K562 (cell line): ENCODE measurements at places on chromosomes 13 and 19.

- H3K4me3 ChIP-seq, result no peak overlapping the region
- H3K4me1 ChIP-seq, result peaks cover 41% of the 10 kb centered on the region
- peak overlapping the region; percentile 16; the same call in 1 of the 3 replicates for H3K27ac ChIP-seq
- DNase-seq, result no peak
- H3K36me3 ChIP-seq, result no peaks in the 10 kb centered on the region
These were observed 12.5 kb downstream of the CRTC1 start for GRCh38 chr19:18696023-18696422.

GRCh38 chr13:105232006-105232405, 1303.5 kb downstream of the EFNB2 start:
- no peaks in the 10 kb centered on the region for H3K36me3 ChIP-seq
- no peaks in the 10 kb centered on the region for H3K27me3 ChIP-seq

- no peaks in the 10 kb centered on the region for H3K36me3 ChIP-seq
- no peak for DNase-seq
- no peak overlapping the region for H3K4me3 ChIP-seq
- H3K27me3 ChIP-seq, result no peaks in the 10 kb centered on the region
- H3K4me1 ChIP-seq, result peaks cover 4% of the 10 kb centered on the region; the same call in 2 of the 3 replicates
- H3K27ac ChIP-seq, result peak overlapping the region; percentile 49; the same call in 1 of the 3 replicates
These were observed 36.3 kb upstream of the FLT1 start for GRCh38 chr13:28531077-28531844.

DNA sequence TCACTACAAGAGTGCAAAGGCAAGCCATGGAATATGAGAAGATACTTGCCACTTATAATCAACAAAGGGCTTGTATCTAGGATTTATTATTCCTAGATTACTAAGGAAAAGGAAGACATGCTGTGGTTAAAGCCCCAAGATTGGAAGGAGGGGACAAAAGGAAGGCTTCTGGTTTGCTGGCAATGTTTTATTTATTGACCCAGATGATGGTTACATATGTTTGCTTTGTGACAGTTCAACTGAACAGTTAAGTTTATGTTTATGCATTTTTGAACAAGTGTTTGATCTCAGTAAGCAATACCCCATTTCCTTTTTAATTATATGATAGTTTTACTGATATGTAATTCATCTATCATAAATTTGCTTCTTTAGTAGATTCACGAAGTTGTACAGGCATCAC, 40.3 kb downstream of the CDADC1 start:
- no peaks in the 10 kb centered on the region for H3K36me3 ChIP-seq
- H3K4me3 ChIP-seq, result no peak overlapping the region
- no peaks in the 10 kb centered on the region for H3K27me3 ChIP-seq
- no peak for DNase-seq

DNA sequence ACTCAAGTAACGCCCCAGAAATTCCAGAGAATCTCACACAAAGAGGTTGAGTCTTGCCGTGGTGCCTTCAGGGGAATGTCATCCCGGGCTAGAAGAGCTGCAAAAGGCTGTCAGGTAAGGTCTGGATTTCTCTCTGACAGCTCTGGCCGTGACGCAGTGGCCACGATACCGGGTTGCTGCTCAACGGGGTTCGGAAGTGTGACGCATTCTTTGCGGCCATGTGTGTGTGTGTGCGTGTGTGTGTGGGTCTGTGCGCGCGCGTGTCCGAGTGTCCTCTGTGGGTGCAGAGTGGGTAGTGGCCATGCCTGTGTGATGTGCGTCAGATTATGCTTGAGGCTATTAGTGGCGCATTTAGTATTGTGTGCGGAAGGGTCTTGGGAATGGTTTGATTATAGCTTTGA, 306 bp downstream of the ZNF540 start:
- H3K4me1 ChIP-seq, result peaks cover 14% of the 10 kb centered on the region; the same call in 1 of the 2 replicates
- DNase-seq, result peak; percentile 28
- no peaks in the 10 kb centered on the region for H3K27me3 ChIP-seq
- no peaks in the 10 kb centered on the region for H3K36me3 ChIP-seq

- peak overlapping the region; percentile 100; the same call in 1 of the 3 replicates for H3K27ac ChIP-seq
- no peak overlapping the region; the same call in 1 of the 2 replicates for H3K4me3 ChIP-seq
- no peaks in the 10 kb centered on the region for H3K27me3 ChIP-seq
- DNase-seq, result no peak
These were observed 920 bp upstream of the TIMM13 start for GRCh38 chr19:2428321-2428690.

- H3K36me3 ChIP-seq, result no peaks in the 10 kb centered on the region
- H3K27ac ChIP-seq, result no peak overlapping the region
- DNase-seq, result no peak
- H3K27me3 ChIP-seq, result no peaks in the 10 kb centered on the region; the same call in 2 of the 3 replicates
- H3K4me3 ChIP-seq, result no peak overlapping the region
- H3K4me1 ChIP-seq, result no peaks in the 10 kb centered on the region
These were observed 45.0 kb downstream of the CBY2 start for GRCh38 chr13:45747071-45747470.

DNA sequence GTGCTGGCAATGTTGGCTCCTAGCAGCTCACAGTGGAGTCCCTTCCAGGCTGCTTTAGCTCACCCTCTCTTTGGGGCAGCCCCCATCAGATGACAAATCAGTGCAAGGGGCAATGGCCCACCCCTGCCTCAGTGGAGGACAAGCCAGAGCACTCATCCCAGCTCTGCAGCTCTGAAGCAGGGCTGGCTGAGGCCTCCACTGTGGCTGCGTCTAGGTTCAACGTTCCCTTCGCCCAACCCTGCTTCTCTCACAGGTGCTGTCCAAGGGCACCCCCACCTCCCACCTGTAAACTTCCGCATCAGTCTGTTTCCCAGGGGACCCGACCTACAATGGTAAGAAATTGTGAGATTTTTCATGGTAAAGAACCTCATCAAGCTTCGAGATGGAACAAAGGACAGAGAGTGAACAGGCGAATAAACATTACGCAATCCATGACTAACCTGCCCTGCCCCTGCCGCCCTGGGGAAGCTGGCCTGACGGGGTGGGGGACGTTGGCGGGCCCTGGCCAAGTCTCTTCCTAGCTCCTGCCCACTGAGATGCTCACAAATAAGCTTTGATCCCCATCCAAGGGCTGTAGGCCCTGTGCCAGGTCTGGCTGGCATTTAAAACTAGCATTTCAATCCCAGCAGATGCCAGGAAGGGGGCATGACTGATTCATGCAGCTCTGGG, 40.5 kb downstream of the DZIP1 start:
- no peaks in the 10 kb centered on the region for H3K4me1 ChIP-seq
- no peak overlapping the region for H3K4me3 ChIP-seq
- H3K36me3 ChIP-seq, result no peaks in the 10 kb centered on the region

GRCh38 chr19:2840794-2841791, at the start of gene ZNF555:
Gene ZNF555, plus strand, starts transcription at chr19:2841475. Its CDS starts 98 bp downstream, at chr19:2841573.
- peak within 1 kb of the TSS; percentile 96 for H3K27ac ChIP-seq
- peak; percentile 99 for DNase-seq
- H3K4me1 ChIP-seq, result peaks cover 24% of the 10 kb centered on the region
- H3K36me3 ChIP-seq, result no peaks in the 10 kb centered on the region
- H3K27me3 ChIP-seq, result no peaks in the 10 kb centered on the region
- H3K4me3 ChIP-seq, result peak within 1 kb of the TSS; percentile 83

GRCh38 chr19:2274931-2275535, 6.9 kb downstream of the PEAK3 start:
- H3K4me1 ChIP-seq, result peaks cover 73% of the 10 kb centered on the region
- H3K27ac ChIP-seq, result no peak overlapping the region
- H3K27me3 ChIP-seq, result no peaks in the 10 kb centered on the region
- DNase-seq, result peak; percentile 59

DNA sequence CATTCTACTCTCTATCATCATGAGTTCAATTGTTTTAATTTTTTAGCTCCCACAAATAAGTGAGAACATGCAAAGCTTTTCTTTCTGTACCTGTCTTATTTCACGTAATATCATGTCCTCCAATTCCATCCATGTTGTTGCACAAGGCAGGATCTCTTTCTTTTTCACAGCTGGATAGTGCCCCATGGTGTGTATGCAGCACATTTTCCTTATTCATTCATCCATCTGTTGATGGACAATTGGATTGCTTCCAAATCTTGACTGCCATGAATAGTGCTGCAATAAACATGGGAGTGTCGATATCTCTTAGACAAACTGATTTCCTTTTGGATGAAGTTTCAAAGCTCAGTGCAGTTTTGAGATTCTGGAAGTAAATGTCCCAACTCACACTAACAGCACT, 326.9 kb downstream of the FGF9 start:
- no peak overlapping the region for H3K4me3 ChIP-seq
- DNase-seq, result no peak
- no peak overlapping the region for H3K27ac ChIP-seq
- no peaks in the 10 kb centered on the region for H3K27me3 ChIP-seq
- no peaks in the 10 kb centered on the region for H3K36me3 ChIP-seq
- no peaks in the 10 kb centered on the region; the same call in 1 of the 2 replicates for H3K4me1 ChIP-seq

DNA sequence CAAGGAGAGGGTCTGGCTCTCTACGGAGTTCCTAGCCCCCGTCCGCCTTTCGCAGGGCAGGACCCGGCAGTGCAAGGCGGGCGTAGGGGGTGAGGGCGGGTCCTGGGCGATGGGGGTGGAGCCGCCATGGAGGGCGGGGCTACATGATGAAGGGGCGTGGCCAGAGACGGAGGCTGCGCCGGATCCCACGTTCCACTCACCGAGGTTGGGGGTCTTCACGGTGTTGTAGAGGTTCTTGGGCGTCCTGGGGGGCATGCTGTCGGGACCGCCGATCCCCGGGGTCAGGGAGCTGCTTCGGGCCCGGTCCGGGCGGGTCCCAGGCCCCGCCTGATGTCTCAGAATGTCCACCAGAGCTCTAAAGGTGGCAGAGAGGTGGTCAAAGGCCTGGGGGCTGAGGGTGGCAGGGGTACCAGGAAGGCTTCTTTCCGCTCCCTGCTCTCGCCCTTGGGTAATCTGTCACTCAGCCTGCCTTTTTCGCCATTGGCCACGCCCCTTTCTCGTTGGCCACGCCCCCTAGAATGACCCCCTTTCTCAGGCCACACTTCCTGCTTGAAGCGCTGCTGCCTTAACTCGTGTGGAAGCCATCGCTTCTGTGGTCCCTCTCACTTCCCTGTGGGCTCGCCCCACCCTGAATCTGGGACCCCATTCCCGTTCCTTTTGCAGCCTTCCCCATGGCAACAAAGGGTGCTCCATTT, 2.5 kb downstream of the SHISA7 start:
- DNase-seq, result peak; percentile 84
- H3K4me3 ChIP-seq, result peak overlapping the region; percentile 64
- peak overlapping the region; percentile 87 for H3K27ac ChIP-seq
- H3K36me3 ChIP-seq, result no peaks in the 10 kb centered on the region
- peaks cover 18% of the 10 kb centered on the region for H3K4me1 ChIP-seq

- no peaks in the 10 kb centered on the region for H3K36me3 ChIP-seq
- H3K27ac ChIP-seq, result no peak overlapping the region
- no peak for DNase-seq
- H3K4me3 ChIP-seq, result no peak overlapping the region
These were observed 6.2 kb downstream of the FOXO1 start for GRCh38 chr13:40660141-40660664.

DNA sequence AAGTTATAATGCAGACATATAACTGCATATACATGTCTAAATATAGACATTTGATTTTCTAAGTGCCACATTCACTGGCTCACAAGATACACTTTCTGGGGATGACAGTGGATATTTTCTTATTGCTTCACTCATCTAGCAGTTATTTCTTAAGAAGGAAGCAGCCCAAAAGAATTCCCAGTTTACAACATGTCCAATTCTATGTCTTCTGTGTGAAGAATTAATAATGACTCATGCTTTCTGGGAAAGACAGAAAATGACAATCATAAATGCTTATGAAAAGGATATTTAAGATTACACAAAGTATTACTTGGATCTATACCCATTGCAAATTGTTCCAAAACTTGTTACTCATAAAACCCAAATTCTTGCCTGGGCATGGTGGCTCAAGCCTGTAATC, 543.4 kb downstream of the SUCLA2 start:
- H3K4me3 ChIP-seq, result no peak overlapping the region
- H3K27ac ChIP-seq, result no peak overlapping the region
- no peak for DNase-seq
- H3K27me3 ChIP-seq, result no peaks in the 10 kb centered on the region

GRCh38 chr19:33132425-33132824, 511 bp downstream of the WDR88 start:
- H3K27me3 ChIP-seq, result no peaks in the 10 kb centered on the region; the same call in 1 of the 2 replicates
- peaks cover 15% of the 10 kb centered on the region for H3K4me1 ChIP-seq
- H3K27ac ChIP-seq, result no peak overlapping the region
- H3K36me3 ChIP-seq, result peaks cover 17% of the 10 kb centered on the region; the same call in 1 of the 3 replicates
- no peak for DNase-seq

GRCh38 chr13:97855570-97856303, 97.7 kb upstream of the IPO5 start:
- peak; percentile 63 for DNase-seq
- no peaks in the 10 kb centered on the region for H3K36me3 ChIP-seq
- no peaks in the 10 kb centered on the region for H3K4me1 ChIP-seq
- H3K4me3 ChIP-seq, result no peak overlapping the region

DNA sequence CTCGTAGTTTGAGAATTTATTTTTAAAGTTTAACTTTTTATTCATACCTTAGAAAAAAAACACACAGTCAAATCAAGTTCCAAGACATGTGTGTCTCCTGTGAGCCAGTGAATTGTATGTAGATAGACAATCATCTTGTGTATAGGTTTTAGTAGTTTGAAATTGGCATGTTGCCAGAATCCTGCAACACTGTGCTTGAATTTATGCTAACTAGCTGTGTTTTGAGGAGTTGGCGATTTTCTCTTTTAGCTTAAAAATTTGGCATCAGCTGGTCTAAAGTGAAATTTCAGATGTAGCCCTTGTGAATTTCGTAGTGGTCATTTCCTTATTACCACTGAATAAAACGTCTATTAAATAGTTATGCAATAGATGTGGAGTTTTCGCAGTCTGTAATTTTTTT, 213.2 kb downstream of the ATP8A2 start:
- no peaks in the 10 kb centered on the region for H3K36me3 ChIP-seq
- no peaks in the 10 kb centered on the region for H3K27me3 ChIP-seq
- H3K4me1 ChIP-seq, result no peaks in the 10 kb centered on the region
- no peak overlapping the region for H3K4me3 ChIP-seq
- no peak for DNase-seq

GRCh38 chr13:79678100-79678499, 197.1 kb downstream of the NDFIP2 start:
- H3K27ac ChIP-seq, result no peak overlapping the region
- no peaks in the 10 kb centered on the region for H3K27me3 ChIP-seq
- DNase-seq, result no peak
- H3K4me3 ChIP-seq, result no peak overlapping the region

DNA sequence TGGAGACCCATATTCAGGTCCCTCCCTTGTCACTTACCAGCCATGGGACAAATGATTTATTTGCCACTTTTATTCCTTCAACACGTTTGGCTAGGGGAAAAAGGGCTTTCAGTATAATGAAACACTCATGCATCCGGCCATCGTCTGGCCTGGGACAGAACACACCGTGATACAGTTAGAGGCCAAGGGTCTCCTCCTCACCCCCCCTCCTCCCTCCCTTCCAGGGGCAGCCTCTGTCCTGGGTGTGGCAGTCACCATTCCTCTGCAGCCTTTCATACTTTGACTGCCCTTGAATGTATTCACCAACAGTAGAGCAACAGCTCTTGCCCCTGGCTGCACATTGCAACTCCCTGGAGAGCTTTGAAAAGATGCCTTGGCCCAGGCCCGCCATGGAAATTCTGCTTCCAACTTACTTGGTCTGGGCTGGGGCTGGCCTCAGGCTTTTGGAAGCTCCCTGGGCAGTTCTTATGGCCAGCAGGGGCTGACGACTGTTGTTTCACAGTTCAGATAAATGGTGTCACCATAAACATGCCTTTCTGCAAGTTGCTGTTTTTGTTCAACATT, 3.0 kb downstream of the PAK4 start:
- no peak overlapping the region for H3K4me3 ChIP-seq
- peaks cover 3% of the 10 kb centered on the region; the same call in 1 of the 3 replicates for H3K36me3 ChIP-seq
- peaks cover 17% of the 10 kb centered on the region for H3K4me1 ChIP-seq
- no peak overlapping the region for H3K27ac ChIP-seq

GRCh38 chr19:46107371-46107770, 17.1 kb downstream of the IGFL3 start:
- no peak overlapping the region for H3K27ac ChIP-seq
- H3K36me3 ChIP-seq, result no peaks in the 10 kb centered on the region
- no peak for DNase-seq
- no peaks in the 10 kb centered on the region for H3K27me3 ChIP-seq
- no peak overlapping the region for H3K4me3 ChIP-seq
- no peaks in the 10 kb centered on the region for H3K4me1 ChIP-seq
